Esophagus squamous epithelium (tissue), 5 donors: ENCODE measurements at places on chromosomes 5 and 9.

GRCh38 chr9:69971643-69972449 is 71.8 kb upstream of the MAMDC2 start:
- DNase-seq, result no peak

DNA sequence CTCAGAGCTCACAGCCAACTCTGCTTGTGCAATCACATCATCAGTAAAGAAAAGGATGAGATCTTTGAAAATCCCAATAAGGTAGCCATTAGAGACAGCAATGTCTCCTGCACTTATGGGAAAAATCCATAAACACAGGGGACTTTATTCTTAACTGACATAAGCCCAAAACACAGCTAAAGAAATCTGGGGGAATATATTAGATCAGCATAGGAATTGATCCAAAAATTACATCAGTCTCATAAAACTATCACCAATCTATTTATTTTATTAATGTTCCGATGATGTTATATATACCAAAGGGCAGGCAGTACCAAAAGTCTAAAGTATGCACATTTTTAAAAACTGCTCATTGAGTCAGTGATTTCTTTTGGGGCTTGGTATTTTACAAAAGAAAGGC is 6.9 kb downstream of the MRPS27 start:
- no peak for DNase-seq

- no peak for DNase-seq
Observed at GRCh38 chr5:157022024-157022423, 36.9 kb downstream of the HAVCR1 start.

DNA sequence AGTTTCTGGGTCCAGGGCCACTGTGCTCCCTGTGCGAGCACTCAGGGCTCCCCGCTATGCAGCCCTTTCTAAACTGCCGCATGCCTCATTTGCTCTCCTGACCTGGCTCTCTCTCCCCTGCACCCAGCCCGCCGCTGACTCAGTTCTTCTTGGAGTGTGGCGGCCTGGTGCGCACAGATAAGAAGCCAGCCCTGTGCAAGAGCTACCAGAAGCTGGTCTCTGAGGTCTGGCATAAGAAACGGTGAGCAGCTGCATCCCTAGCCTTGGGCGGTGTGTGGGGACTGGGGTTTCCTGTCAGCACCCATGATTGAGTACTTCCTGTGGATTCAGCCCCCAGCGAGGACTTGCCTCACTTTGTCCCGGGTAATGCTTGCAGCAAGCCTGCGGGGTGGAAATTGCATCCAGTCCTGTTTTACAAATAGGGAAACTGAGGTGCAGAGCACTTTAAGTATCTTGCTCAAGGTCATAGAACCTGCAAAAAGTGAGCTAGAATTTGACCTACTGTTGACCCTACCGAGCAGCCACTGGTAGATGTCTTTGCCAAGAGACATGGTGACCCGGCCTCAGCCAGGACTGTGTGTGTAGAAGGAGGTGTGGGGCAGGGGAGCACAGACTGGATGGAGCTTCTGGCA is 27.9 kb downstream of the USP20 start:
- DNase-seq, result no peak
